AG10803 (cell line): ENCODE measurements at places on chromosomes 11 and 22.

GRCh38 chr11:27234043-27234668 lies 128.9 kb downstream of the CCDC34 start:
- peak; percentile 99 for DNase-seq

GRCh38 chr11:116636341-116636929 lies 136.4 kb downstream of the BUD13 start:
- no peak for DNase-seq

- peak; percentile 33 for DNase-seq
Measured at GRCh38 chr22:44520465-44521094, 22.5 kb upstream of the RTL6 start.

GRCh38 chr22:39900306-39901227 lies at the start of gene GRAP2:
GRAP2 (plus strand) TSS chr22:39901084; CDS start chr22:39947107, 46,023 bp downstream.
- no peak for DNase-seq

GRCh38 chr11:69387409-69387885 lies 93.5 kb downstream of the MYEOV start:
- no peak for DNase-seq

DNA sequence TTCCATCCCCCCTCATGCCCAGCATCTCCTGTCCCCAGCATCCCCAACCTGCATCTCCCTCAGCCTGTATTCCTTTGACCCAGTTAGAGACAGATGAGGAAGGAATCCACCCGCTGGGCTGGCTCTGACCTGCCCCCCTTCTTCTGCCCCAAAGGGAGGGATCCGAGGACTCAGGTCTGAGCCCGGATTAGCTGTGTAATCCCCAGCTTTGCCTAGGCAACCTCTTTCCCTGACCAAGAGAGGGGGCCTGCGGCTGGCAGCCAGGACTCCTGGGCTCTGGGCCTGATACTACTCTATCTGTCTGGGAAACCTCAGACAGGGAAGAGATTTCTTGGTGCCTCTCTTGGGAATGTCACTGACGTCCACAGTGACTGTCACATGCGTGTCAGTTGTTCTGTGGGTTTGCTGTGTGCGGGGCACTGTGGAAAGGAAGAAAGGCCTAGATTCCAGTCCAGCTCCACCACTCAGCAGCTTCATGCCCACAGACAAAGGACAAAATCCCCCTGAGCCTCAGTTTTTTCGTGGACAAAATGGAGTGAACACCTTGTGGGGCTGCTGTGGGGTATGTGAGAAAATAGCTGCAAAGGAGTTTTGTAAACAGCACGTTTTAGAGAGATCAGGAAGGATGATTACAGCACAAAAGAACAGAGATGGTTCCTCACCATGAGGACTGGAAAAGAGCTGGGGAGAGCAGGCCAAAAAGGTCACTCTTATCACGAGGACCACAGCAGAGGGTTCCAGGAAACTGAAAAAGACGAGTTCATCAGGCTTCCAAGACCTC lies 1.3 kb upstream of the NDUFV1 start:
- DNase-seq, result no peak

DNA sequence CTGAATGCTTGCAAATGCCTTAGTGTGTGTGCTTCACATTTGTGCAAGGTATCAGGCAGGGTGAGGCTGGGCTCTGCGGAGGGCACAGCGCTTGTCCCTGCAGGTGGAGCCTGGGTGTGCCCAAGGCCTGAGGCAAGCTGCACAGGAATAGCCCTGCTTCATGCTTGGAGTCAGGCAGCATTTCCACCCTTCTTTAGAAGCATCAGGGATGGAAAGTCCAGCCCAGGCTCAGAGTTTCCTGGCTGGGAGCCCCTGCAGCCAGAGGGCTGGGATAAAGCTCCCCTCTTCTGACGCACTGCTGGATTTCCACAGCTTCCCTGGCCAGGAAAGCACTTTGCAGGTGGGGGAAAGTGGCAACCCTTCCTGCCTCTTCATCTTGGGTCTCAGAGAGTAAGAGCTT lies 63.4 kb downstream of the GALNT18 start:
- no peak for DNase-seq

DNA sequence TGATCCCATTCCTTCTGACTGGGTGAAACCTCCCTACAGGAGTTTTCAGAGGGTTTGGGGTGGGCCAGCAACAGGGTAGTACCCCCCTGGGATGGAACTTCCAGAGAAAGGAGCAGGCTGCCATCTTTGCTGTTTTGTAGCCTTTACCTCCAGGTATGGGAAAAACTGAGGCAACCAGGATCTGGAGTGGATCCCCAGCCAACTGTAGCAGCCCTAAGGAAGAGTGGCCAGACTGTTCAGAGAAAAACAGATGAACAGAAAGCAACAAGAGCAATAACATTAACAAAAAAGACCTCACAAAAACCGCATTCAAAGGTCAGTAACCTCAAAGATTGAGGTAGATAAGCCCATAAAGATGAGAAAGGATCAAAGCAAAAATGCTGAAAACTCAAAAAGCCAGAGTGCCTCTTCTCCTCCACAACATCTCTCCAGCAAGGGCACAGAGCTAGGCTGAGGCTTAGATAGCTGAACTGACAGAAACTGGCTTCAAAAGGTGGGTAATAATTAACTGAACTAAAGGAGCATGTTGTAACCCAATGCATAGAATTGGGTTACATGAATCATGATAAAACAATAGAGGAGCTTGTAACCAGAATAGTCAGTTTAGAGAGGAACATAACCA lies 1288.6 kb upstream of the CNTN5 start:
- no peak for DNase-seq

GRCh38 chr22:40958299-40958698 lies 7.1 kb downstream of the RBX1 start:
- DNase-seq, result no peak

DNA sequence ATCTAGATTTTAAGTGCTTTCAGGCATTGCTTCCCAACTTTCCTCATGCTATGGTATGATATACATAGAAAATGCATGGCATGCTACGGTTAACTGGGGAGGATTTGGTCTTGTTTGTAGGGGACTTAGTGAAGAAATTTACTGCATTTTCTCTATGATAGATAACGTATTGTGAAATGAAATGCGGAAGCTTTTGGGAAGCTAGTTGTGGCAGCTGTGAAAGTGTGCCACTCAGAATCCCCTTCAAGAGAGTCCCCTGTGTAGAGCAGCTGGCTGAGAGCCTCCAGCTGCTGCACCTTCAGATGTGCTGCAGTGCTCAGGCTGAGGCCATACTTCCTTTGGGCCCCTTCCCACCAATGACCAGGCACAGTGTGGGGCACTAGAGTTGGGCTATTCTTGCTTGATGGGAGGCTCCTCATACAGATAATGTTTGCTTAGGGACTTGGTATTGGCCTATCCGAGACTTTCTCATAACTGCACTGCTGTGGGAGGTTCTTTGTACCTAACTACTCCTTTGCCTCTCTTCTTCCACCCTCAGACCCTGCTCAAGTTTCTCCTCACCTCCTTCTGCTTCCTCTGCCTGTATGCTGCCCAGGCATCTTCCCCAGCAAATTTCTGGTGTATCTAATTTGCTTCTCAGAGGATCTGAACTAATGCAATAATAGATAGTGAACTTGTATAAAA lies 67.3 kb downstream of the HIPK3 start:
- DNase-seq, result no peak

DNA sequence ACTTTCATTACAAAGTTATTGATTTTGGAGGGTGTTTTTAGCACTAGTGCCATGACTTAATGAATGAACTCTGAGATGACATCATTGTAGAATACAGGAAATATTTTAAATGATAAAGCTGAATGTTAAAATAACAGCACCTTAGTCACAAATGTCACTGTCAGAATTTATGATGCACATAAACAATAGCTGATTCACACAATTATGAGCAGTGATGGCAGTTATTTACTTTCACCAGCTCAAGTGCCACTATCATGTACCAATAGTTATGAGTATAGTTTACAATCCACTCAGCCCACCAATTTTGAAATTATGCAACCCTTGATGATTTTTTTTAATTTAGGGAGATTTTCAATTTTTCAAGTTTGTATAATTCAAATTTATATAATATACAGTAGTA lies 23.0 kb downstream of the SERPING1 start:
- no peak for DNase-seq

DNA sequence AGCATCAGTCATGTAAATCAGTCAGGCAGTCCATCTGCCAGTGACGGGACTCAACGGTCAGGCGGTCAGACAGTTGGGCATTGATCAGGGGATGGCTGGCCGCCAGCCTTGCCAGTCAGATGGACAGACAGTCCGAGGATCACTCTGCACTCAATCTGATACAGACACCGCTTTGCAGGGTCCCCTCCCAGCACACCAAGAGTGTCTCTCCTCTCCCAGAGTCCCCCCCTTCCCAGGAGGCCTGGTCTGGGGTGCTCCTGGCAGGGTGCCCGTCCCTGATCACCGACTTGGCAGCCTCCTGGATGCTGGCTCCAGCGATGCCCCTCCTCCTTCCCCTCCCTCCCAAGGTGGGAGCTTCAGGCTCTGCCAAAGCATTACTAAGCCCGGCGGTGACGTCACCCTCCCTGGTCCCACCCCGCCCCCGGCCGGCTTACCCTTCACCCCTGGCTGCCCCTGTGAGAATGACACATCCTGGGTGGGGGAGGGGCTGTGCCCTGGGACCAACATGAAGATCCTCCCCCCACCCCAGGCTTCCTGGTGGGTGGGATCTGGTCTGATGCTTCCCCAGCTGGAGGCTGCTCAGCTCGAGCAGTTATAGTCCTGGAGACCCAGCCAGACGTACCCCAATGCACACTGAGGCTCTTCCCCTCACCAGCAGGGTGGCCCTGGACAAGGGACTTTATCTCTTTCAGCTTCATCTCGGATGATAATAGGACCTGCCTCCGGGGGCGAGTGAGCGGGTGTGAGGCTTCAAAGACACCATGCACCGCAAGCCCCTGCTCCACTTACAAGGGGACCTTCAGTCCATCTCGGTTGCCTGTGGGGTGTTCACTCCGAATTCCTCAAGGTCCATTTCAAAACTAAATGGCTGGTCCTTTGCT lies 69.2 kb downstream of the CD82 start:
- peak; percentile 30 for DNase-seq

DNA sequence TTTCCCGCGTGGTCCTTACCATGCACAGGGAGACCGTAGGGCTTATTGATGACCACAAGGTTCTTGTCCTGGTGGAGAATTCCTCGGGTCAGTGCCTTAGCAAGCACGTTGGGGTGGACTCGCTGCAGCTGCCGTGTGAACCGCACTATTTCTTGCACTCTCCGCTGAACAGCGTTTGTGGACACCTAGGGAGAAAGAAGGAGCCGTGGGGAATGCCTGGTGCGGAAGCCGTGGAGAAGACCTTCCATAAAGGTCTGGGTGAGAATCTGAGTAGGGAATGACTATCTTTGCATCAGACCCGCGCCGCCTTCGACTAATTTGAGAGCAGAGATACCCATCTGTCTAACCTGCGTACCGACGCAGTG lies 597 bp downstream of the RPUSD4 start:
- DNase-seq, result no peak

DNA sequence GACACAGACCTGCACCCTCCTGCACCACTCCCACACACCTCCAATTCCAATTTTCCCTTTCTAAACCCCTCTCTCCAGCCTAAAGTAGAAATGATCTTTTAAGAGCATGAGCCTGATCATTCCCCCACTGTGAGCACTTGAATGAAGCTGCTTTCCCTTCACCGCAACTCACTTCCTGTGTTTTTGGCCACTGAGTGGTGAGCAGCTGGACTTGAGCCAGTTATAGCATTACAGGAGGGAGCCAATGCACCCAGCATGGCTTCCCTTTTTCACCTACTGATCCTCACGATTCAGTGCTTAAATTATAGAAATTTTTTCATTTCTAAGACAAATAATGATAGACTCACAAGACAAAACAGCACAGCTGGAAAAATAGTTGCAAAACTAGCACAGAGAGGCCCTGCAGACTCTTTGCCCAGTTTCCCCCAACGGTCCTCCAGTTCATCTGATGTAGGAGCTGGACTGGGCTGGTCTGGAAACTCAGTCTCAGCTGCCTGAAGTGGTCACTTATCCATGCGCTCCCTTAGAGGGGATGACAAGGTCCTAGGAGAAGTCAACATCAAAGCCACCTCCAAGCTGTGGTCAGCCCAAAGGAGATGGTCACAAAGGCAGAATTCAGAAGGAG lies 9.7 kb upstream of the APOL4 start:
- DNase-seq, result peak; percentile 44

- DNase-seq, result peak; percentile 31
Measured at GRCh38 chr22:46262449-46263215, 511 bp downstream of the PKDREJ start.

DNA sequence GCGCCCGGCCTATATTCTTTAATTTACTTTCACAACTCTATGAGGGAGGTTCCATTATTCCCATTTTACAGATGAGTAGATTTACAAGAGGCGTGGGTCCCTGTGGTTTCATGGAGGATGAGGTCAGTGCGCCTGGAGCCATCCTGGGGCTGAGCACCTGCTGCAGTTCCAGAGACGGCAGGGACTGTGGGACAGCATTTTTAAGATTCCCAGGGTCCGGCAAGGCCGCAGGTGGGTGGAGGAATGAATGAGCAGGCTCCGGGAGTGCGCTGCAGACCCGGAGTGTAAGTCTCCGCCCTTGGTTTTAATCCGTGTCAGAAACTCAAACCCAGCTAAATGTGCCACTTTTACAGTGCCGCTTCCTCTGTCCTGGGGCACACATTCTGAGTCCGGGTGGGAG lies 4.1 kb upstream of the CHRM1 start:
- no peak for DNase-seq

DNA sequence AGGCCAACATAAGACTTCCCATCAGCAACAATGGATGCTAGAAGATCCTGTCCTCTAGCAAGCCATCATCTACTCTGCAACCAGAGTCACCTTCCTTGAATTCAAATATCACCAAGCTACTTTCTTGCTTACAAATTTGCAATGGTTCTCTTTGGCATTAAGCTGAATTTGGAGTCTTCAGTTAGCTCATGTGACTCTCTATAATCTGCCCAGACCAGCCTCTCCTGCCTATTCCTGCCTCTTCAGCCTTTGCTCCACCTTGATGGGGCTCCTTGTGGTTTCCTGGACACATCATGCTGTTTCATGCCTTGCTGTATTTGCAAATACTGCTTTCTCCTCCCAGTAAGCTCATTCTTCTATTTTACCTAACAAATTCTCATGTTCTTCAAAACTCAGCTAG lies 82.3 kb downstream of the RASSF10 start:
- no peak for DNase-seq

DNA sequence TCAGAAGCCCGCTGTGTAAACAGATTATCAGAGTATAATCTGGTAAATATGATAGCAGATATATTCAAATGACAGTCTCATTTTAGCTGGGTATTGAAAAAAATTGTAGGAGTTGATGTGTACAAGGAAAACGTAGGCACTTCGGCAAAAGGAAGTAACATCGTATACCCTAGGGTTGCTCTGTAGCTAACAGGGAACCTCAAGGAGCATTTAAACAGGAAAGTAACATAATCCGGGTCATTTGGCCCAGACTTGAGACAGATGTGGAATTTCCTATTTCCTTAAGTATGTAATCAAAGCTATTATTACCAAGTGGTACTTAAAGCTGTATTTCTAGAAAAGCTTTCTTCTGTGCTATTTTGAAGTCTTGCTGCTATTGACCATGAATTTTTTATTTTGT lies 215.6 kb downstream of the DDX10 start:
- DNase-seq, result no peak
